PC-3 (cell line): ENCODE measurements at places on chromosomes 6 and 20.

DNA sequence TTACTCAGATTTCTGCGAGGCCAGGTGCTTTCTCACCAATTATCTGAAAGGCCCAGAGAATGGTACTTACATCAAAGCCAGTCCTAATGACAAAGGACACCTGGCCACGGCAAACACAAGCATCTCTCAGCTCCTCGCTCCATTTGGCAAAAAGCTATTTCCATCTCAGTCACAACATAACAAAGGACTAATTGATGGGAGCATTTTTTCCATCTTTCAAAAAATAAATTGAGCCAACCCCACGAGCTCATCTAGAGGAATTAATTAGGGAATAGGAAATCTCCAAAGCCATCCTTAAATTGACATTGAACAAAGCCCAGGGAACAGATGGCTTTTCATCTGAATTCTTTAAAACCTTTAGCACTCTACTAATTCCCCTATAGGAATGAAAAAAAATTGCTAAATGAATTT, 236.7 kb downstream of the HAO1 start:
- DNase-seq, result no peak

- DNase-seq, result no peak
Observed at GRCh38 chr20:48273843-48274242, 488.6 kb upstream of the SULF2 start.

GRCh38 chr6:88573561-88573960, 389.9 kb downstream of the RNGTT start:
- DNase-seq, result no peak

GRCh38 chr6:16729183-16729691, 32.0 kb downstream of the ATXN1 start:
- peak; percentile 68 for DNase-seq

- no peak for DNase-seq
Observed at GRCh38 chr6:160015778-160016684, 47.1 kb downstream of the IGF2R start.

GRCh38 chr20:4369798-4370124, 351.9 kb upstream of the PRND start:
- no peak for DNase-seq

DNA sequence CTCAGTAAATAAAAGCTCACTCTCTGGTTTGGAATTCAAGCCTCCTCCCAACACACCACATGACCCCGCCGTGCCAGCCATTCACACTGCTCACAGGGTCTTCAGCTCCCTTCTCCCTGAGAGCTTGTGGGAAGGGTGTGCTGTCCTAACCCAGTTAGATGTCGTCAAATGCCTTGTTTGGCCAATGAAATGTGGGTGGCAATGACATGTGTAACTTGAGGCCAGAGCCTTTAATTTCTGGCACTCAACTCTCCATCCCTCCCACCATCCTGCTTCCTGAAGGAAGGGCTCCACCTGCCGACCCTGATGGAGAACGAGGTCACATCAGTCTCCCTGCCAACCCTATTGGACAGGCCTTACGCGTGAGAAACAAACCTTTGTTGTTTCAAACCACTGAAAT, 224.5 kb upstream of the AGPAT4 start:
- DNase-seq, result peak; percentile 77

DNA sequence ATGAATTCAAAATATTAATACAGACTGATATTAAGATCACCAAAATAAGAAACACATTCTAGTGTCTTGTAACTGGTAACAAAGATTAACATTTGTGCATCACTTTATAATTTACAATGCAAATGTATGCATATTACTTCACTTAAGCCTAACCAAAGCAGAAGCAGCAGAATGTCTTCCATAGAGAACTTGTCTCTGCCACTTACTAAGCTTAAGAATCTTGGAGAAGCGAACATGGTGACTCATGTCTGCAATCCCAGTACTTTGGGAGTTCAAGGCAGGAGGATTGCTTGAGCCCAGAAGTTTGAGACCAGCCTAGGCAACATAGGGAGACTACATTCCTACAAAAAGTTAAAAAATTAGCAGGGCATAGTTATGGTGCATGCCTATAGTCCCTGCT, 18.8 kb downstream of the AK9 start:
- peak; percentile 26 for DNase-seq

DNA sequence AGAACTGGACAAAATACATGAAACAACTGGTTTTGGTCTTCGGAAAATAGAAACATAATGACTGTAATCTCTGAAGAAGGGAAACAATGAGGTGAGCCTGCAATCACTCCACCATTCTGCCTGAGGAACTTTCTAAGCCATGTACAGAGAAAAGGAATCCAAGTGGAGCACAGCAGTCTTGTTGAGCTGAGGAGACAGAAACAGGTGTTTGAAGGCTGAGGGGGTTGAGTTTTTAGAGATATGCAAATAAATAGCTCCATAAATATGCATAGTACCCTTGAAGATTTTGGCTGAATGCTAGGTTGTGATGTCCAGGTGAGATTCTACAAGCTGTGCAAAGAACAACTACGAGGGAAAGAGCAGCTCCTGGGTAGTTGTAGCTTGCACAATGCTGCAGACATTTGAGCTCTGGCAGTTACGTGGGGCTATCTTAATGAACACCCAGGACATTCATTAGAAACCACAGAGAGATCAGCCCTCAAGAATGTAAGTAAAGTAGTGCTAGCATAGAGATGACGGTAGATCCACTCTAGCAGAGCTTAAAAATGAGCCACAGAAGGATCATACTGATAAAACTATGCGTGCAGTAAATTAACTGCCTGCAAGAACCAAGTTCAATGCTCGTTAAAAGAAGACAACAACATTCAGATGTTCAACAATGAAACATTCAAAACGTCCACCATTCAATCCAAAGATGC, 24.3 kb downstream of the TUBB2B start:
- DNase-seq, result no peak

DNA sequence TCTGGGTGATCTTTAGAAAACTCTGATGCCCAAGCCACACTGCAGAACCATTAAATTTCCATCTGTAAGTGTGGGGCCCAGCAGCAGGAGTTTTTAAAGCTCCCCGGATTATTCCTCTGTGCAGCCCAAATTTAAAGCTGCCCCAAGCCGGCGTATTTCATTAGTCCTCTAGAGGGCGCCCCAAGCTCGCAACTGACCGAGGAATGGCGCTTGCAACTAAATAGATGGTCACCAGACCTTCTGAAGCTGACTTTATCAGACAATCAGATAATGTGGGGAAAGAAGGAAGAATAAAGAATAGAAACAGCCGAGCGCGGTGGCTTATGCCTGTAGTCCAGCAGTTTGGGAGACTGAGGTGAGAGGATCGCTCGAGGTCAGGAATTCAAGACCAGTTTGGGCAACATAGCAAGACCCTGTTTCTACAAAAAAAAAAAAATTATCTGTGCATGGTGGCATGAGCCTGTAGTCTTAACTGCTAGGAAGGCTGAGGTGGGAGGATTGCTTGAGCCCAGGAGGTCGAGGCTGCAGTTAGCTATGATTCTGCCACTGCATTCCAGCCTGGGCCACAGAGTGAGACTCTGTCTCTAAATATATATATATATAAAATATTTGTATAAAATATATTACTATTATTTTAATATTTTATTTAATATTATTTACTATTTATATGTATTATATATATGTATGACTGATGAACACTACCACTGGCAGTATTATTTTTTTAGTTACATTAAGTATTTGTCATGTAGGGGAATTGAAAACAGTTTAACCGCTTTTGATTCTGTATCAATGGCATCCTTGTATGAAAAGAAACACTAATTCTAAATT, 56.0 kb downstream of the OTOR start:
- DNase-seq, result peak; percentile 77

DNA sequence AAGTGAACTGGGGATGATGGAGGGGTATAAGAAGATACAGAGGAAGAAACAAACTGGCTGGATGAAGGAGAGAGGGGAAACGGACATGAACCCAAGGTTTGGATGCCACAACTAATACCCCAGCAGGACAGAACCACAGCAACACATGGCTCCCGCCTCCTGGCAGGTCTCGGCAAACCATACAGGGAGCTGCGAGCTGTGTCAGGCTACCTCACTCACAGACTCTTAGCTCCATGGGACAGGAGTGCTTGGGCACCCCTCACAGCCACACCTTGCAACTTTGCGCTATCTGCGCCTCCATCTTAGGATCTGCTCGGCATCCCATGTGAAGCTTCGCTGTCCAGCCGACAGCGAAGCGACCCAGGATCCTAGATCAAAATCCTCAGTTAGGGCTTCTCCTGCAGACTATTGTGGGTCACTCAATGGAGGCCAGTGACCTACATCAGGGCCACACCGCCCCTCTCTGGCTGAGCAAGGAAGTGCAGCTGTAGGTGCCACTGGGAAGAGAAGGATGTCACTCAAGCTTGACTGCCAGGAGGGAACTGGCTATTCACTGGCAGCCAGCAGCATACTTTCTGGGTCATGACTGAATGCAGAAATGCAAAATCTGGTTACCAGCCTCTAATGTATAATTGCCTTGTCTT, 174.4 kb upstream of the RIN2 start:
- DNase-seq, result peak; percentile 65

DNA sequence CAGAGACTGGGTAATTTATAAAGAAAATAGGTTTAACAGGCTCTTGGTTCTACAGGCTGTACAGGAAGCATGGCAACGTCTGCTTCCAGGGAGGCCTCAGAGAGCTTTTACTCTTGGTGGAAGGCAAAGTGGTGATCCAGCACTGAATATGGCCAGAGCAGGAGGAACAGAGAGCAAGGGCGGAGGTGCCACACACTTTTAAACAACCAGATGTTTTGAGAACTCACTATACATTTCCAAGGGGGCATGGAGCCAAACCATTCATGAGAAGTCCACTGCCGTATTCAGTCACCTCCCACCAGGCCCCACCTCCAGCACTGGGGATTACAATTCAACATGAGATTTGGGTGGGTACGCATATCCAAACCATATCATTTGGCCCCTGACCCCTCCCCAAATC, 18.7 kb downstream of the SAMD5 start:
- DNase-seq, result no peak

DNA sequence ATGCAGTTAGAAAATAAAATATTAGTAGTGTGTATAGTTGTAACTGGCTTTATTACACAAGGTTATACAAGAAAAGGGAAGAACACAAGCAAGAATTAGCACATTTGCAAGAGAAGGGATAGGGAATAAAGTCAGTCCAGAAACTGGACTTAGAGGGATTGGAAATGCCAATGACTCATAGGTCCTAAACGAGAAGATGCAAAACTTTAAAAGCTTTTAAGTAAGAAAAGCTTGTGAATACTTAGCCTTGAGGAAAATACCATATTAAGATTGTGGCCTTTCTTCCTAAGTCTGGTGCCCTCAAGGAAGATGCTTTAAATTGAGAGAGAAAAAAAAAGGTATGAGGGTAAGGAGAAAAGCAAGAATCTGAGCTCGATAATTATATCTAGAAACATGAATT, 102.3 kb upstream of the MCHR2 start:
- no peak for DNase-seq

GRCh38 chr6:2509711-2510110, 241.0 kb downstream of the MYLK4 start:
- DNase-seq, result no peak

DNA sequence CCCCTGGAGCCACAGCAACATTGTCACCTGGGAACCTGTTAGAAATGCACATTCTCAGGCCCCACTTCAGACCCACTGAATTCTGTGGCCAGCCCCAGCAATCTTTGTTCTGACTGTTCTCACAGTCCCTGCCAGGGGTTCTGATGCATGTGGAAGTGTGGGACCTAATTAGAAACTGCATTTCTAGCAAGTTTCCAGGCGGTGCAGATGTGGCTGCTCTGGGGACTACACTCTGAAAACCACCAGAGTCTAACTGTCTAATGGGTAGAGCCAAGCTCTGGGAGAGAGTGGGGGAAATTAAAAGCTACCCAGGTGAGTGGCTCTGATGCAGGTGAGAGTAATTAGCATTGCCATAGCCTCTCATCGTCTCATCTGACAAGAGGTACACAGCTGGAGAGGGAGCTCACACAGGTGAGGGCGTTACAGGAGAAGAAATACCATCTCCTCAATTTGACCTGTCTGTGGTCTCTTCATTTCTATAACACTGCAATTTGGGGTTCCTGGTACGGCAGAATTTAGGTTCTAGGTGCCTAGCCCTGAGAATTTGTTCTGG, 66.0 kb downstream of the SNX5 start:
- DNase-seq, result no peak

DNA sequence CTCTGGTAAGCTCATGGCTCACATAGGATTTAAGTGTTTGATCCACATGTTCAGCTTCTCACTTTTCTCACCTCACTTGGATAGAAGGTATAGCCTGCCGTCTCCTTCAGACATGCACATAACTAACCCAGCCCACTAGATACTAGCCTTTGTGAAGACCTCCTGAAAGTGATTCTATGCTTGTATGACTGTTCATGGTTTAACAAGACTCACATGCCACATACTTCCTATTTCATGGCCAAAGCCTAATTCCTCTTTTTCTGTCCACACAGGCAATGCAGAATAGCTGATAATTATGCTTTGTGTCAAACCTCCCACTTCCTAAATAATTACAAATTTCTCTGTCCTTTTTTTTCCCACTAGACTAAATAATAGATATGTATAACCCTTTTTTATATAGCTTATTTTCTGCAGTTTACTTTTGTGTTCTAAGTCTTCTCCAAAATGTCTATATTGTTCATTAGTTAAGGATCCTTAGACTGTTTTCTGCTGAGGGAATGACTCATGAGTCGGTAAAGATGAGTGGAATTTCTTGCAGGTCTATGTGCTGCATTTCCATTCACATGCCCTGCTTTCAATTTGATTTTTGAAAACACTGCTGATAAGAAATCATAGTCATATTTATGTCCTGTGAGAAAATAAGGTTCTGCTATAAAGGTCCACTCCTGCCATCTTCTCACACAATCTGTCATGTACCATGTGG, 43.0 kb downstream of the HDDC2 start:
- DNase-seq, result peak; percentile 15
